ENCODE measurements at places on chromosomes 7 and 10.

- DNase-seq: no peak
These were observed 66.7 kb downstream of the HHEX start for GRCh38 chr10:92756201-92757065.

DNA sequence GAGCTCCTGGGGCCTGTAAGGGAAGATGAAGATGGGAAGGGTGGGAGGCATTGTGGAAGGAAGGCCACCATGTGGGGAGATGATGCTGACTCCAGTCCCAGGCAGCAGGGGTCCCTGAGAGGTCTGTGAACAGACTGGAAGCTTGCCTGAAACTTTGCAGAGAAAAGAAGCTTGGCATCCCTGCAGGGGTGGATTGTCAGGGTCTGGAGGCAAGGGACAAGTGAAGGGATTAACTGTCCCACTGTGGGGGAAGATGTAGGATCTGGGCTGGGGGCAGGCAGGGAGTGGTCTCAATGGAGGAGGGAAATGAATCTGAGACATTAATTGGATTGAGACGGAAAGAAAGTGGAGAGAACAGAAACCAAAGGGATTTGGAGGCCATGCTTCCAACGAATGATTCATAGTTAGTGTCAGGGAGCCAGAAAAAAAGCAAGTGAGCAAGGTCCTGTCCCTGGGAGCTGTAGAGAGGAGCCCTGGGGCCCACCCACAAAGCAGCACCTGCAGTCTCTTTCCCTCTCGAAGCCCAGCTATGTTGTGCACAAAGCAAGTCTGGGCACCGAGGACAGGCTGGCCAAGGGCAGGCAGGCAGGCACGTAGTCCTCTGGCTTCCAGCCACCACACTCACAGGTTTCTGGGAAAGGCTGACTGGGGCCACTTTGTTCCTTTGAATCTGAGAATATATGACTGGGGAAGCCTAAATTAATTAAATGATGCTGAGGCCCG lies 4.7 kb upstream of the SLC18A3 start:
- DNase-seq: no peak

DNA sequence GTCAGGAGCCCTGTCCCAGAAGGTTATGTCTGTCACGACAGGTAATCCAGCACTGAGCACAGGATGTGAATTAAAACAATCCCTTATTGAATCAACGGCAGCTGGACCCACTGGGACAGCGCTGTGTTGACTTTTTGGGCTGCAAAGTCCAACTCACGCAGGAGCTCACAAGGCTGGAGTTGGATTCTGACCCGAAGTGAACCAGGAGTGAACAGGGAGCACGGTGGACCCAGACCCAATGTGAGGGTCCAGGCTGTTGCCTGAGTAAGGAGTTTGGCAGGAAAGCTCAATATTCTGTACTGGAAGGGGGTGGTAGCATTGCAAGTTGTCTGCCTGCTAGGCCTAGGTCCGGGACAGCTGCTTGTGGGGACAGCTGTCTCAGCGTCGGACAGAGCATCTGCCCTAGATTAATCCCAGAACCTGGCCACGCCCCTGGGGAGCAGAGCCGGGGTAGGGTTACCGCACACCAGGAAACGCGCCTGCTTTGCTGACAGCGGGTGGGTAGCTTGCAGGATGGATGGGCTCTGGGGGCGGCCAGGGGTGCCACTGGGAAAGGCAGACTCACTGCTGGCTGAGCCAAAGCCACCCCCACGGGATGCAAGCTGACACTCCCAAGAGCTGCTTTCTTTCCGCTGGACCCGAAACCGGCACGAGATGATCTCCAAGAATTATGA lies 24.0 kb downstream of the COL26A1 start:
- peak; percentile 68 for DNase-seq

DNA sequence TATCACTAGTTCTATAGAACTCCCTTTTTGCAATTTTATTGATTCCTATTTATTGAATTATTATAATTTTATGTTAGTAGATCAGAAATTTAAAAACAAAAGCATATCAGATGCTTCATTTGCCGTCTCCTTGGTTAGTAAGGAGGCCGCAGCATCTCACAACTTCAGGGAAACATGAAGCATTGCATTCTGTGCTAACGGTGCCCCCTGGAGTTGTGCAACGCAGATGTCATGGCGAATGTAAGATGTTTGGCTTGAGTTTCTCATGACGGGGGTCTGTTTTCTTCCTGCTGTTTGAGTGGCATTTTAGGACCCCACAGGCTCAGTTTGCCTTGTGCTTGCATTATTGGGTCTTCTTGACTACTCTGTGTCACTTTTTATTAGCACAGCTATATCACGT lies 124.8 kb downstream of the CNNM2 start:
- DNase-seq: no peak

DNA sequence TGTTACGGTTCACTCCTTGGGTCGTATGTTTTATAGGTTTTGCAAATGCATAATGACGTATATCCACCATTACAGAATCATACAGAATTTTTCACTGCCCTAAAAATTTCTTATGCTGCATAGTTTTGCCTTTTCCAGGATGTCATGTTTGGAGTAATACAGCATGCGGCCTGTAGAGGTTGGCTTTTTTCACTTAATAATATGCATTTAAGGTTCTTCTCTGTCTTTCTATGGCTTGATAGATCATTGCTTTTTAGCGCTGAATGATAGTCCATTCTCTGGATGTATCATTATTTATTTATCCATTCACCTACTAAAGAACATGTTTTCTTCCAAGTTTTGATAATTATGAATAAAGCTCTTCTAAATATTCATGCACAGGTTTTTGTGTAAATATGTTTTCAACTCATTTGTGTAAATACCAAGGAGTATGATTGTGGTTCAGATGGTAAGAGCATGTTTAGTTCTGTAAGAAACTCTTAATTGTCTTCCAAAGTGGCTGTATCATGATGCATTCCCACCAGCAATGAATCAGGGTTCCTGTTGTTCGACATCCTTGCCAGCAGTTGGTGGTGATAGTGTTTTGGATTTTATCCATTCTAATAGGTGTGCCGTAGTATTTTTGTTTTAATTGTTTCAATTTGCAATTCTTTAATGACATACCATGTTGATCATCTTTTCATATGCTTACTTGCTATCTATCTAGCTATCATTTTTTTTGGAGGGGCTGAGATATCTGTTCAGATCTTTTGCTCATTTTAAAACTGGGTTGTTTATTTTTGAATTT lies 531.2 kb upstream of the GHITM start:
- no peak for DNase-seq

- DNase-seq: no peak
These were observed 142.7 kb upstream of the CHST15 start for GRCh38 chr10:124236136-124236535.

GRCh38 chr10:1420661-1421362 lies 316.5 kb downstream of the ADARB2 start:
- DNase-seq: peak; percentile 22

GRCh38 chr10:42802876-42803275 lies 20.3 kb downstream of the BMS1 start:
- DNase-seq: peak; percentile 30

GRCh38 chr10:125260260-125260659 lies 99.9 kb upstream of the CTBP2 start:
- DNase-seq: no peak

DNA sequence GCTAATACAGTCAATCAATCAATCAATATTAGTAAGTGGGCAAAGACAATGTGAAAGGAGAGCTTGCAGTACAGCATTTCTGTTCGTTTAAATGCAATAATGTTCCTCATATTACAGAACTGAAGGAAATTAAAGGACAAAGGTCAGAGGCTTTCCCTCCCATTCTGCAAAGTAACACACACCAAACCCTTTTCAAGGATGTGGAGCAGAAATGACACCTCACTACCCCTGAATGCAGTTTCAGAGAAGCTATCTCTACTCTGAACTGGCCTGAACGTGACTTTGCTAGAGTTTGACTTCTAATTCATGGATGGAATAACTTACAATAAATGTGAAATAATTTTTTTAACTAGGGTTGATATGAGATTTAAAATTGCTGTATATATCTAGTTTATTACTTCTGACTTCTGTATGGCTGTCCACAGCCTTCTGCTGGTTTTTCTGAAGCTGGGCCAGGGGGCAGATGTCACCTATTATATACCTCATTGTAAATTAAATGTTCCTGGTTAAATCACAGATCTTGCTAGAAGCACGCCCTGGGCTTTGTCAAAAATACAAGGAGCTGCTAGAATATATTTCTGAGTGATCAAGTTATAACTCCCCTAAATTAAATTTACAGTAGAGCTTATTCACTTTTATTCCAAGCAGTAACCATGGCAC lies 156.9 kb upstream of the C7orf33 start:
- no peak for DNase-seq

DNA sequence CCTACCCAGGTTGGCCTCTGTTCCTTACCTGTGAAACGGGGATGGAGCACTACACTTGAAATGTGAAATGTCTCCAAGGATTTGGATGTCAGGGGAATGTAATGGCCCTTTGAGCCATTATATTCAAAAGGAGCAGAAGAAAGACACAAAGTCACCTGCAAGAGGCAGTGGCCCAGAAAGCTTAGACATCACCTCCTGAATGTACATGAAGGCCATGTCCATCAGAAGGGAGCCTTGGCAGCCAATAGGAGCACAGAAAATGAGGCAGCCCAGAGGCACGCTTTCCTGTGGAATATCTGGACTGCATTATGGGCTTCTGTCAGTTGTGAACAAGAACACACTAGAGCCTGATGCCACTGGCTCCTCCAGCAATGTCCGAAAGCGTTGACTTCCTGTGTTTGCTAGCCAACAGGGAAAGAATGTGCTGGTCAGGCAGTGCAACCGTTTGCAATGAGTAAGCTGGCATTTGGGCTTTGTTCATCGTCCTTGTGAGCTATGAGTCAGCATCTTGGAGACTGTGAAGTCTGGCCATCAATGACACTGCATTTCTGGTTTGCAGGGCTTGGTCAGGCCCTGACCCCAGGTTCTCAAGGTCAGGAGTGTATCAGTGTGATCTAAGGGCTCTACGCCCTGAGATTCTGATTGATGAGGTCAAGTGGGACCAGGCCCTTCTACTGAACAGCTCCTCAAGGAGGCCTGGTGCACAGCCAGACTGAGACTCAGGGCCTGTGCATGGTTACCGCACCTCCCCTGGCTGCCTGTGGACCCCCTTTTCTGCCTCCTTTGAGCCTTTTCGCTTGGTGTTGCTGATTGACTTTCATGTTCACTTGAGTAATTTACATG lies 222.4 kb downstream of the RPS24 start:
- peak; percentile 99 for DNase-seq

DNA sequence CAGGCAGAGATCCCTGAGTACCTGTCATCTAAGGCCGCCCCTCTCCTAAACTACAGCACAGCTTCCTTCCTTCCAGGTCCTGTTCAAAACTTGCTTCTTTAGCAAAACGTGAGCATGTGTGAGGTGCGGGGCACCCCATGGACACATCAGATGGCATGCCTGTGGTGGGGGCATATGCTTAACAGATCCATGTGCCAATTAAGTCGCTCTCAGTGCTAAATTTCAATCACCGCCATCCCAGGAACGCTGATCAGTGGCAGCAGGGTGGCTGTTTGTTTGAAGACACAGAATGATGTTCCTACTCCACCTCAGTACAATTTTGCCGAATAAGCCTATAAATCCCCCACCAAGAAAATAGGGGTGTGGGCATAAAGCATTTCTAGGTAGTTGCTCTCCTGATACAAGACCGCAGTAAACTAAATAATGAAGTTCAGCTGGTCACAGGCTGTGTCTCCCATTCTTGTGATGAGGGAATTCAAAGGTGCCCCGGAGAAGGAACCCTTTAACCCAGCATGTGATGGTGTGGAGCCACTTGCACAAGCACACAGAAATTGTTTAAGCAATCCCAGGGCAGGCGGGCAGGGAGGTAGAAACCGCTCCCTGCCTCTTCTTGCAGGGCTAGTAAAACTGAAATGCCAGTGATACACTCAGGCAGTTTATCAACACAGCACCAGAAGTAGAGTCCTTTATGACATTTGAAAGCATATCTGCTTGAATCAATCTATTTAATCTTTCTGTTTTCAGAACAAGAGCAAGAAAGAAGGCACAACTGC lies 205.7 kb downstream of the SORCS1 start:
- DNase-seq: no peak

- no peak for DNase-seq
These were observed 74.3 kb upstream of the LYZL1 start for GRCh38 chr10:29214551-29214950.

DNA sequence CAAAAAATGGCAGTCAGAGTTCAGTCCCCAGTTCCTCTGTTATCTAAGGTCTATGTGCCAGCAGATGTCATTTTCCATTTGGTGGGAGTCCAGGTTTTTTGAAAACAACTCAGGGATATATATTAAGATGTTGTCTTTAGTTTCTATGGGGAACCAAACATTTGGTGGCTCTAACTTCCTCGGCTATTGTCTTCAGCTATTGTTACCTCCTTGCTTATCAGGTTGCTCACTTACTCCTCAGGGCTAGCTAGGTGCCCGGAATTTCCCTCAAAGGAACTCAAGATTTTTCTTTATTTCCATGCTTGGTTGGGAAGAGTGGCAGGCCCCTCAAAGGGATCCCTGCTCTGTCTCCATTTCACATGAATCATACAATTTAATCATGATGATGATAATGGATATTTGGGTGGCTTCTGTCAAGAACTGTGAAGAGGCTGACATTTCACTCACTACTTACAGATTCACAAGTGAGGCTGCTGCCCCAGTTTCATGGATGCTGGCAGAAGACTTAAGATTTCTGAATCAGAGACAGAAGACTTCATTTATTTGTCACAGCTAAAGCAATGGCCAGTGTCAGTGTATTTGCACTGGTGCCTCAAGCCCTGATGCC lies 182.8 kb downstream of the PKD1L1 start:
- no peak for DNase-seq

GRCh38 chr7:76328389-76328788 lies 25.9 kb downstream of the HSPB1 start:
- no peak for DNase-seq

DNA sequence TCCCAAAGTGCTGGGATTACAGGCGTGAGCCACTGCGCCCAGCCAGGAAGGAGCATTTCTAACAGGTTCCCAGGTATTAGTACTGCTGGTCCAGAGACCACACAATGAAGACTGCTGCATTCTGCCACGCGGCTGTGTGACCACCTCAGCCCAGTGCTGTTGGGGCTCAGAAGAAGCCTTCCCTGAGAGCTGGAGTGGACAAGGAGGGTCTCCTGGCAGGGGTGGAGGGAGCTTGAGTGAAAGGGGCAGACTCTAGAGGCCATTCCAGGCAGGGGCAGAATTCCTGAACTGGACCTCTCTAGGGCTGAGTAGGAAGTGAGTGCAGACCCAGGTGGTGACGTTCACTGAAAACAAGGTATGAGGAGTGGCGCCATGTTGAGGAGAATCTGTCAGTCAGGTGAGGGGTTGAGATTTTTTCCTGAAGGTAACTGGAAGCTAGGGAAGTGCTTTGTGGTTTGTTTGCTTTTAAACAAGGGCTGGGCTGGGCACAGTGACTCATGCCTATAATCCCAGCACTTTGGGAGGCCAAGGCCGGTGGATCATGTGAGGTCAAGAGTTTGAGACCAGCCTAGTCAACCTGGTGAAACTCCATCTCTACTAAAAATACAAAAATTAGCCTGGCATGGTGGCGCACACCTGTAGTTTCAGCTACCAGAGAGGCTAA lies 67.6 kb downstream of the TACC2 start:
- peak; percentile 8 for DNase-seq

DNA sequence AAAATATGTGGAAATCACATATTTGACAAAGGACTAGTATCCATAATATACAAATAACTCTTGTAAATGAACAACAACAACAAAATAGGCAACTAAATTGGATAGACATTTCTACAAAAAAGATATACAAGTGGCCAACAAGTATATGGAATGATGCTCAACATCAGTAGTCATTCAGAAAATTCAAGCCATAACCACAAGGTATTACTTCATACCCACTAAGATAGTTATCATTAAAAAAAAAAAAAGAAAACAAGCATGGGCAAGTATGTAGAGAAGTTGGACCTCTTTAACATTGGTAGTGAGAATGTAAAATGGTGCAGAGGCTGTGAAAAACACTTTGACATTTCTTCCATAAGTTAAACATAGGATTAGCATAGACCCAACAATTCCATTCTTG lies 80.8 kb downstream of the CYP26A1 start:
- peak; percentile 41 for DNase-seq
